ENCODE measurements at places on chromosomes 2 and 18.

DNA sequence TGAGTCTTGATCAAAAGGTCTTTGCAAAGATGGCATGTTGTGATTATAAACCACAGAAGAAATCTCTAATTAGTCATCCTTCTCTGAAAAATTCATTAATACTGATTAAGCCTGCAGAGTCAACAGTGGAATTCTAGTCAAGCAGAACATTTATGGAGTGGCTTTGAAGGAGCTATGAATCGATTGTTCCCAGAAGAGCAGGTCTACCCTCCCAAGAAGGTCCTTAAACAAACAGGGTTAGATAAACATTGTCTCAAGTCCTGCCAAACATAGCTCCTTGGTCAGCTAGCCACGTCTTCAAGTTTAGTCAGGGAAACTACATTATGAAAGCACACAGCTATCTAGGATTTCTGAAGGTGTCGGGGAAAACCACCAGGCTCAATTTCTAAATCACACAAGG lies 88.9 kb downstream of the ITGA4 start:
- DNase-seq = no peak

GRCh38 chr2:101790857-101791256 lies 93.3 kb downstream of the MAP4K4 start:
- no peak for DNase-seq

- peak; percentile 14 for DNase-seq
Measured at GRCh38 chr2:11945139-11946126, 199.0 kb downstream of the LPIN1 start.

GRCh38 chr18:23835506-23835905 lies 146.3 kb downstream of the LAMA3 start:
- DNase-seq = no peak

GRCh38 chr2:60214626-60214875 lies 338.9 kb downstream of the BCL11A start:
- no peak for DNase-seq

DNA sequence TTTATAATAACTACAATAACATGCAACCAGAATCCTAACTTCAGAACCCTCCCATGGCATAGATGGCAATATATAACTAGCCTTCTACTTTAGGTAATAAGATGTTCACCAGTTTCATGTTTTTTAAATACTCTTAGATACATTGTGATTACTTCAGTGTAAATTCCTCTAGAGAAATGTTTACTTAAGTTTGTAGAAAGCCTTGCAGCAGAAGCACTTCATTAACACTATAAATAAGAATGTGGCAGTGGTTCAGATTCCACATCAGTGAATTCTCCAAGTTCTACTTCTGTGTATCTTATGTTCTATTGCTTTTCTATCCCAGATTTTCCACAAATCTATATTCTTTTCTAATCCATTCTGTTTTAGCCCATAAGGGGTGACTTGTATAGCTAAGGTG lies 1.2 kb upstream of the RAD51AP2 start:
- no peak for DNase-seq

DNA sequence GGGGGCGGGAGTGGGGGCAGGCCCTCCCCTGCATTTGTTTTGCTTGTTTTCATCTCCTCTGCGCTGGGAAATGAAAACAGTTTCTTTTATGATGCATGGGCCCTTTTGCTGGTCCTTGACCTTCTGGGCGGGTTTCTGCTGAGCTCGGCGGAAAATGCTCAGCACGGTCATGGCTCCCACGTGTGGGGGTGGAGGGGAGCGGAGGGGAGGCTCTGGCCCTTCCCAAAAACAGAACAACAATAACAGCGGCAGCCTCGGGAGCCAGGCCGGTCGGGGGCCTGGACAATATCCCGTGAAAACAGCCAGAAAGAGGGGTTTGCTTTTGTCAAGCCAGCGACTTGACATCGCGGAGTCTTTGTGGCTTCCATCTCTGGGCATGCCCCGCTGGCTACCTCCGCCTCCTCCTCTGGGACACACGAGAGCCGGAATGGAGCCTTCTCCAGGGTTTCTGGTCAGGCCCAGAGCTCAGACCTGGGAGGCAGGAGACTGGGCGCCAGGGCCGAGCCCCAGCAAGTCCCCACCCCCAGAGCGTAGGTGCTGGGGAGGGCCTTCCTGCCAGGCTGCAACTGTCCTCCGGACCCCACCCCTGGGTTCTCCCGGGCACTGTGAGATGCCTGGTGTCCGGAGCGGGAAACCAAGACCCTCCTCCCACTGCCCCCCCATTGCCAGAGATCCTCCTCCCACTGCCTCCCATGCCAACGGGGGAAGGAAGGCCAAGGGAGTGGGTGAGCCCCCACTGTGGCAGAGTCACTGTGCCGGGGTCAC lies 35.9 kb upstream of the SNED1 start:
- no peak for DNase-seq

- no peak for DNase-seq
Measured at GRCh38 chr2:20223407-20224163, 1.3 kb downstream of the SDC1 start.

- no peak for DNase-seq
Measured at GRCh38 chr18:72637299-72637698, 93.2 kb upstream of the CBLN2 start.

DNA sequence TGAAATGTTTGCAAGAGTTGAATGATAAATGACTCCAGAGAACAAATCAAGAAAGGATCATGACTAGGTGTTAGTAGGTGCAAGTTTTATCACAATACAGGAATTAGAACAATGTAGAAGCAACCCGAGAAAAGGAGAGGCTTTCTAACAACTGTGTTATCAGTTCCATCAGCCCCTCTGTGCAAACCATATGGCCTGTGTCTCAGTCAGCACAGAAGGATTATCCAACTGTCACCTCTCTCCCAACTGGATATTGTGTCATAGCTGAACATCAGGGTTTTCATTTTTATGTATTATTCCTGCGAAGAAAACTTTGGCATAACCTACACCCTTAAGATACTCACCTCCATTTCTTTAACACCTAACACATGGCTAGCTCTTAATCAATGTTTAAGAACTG lies 321.6 kb upstream of the RND3 start:
- DNase-seq = no peak

GRCh38 chr2:64189167-64189566 lies 44.9 kb upstream of the PELI1 start:
- DNase-seq = no peak

- DNase-seq = no peak
Measured at GRCh38 chr2:209663139-209663538, 108.5 kb upstream of the UNC80 start.

GRCh38 chr18:34401775-34402174 lies 177.1 kb upstream of the NOL4 start:
- DNase-seq = no peak

DNA sequence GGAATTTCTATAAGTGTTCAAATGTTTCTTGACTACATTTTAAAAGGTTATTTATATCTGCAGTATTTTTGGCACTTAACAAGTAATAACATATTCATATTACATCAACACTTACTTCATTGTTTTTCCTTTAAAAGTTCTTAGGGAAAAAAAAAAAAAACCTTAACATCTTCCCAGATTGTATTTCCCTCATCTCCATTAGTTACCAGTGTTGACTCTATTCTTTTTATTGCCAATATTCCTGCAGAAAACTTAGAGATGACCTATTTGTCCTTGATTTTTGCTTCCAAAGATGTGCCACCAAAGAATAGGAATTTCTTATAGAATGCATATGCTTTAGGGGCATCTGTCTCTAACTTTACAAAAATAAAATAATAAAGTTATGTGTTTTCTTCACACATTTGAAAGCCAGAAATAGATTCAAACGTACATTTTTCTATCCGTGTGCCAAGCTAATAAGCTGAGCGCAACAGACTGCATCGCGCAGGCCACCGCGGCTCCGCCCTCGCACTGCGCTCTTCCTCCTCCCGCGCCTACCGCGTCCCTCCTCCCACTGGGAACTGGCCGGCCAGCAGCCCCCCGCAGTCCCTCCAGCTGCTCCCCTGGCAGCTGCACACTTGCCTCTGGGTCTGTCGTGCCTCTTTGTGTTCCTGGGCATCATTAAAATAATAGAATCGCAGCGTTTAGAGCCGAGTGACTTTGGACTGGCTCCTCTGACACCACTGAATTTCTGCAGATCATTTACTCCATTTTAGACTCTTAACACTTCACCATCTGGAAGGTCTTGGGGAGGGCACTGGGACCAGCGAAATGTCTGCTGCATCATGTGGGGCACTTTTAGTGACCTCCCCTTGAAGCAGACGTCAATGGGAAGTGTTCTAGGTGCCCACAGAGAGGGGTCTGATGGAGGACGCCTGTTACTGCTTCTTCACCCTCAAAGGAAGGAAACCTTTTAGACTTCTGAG lies 21.2 kb upstream of the NAB1 start:
- no peak for DNase-seq

GRCh38 chr2:107393516-107393915 lies 433.2 kb upstream of the RGPD4 start:
- DNase-seq = no peak

DNA sequence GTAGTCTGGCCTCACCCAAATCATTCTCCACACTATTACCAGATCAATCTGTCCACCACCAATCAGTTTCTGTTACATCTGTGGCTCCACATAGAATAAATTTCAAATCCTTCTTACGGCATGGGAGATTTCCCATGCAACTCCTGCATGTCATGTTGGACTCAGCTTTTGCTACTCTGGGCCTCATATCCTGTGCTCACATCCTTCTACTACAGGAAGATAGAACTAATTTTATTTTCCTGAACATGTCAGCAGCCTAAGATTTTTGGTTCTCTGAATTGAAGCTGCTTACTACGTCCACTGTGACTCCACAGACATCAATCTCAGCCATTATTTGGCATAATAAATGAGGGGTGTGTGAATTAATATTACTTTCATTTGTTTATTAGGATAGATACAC lies 181.1 kb downstream of the CCDC85A start:
- no peak for DNase-seq

DNA sequence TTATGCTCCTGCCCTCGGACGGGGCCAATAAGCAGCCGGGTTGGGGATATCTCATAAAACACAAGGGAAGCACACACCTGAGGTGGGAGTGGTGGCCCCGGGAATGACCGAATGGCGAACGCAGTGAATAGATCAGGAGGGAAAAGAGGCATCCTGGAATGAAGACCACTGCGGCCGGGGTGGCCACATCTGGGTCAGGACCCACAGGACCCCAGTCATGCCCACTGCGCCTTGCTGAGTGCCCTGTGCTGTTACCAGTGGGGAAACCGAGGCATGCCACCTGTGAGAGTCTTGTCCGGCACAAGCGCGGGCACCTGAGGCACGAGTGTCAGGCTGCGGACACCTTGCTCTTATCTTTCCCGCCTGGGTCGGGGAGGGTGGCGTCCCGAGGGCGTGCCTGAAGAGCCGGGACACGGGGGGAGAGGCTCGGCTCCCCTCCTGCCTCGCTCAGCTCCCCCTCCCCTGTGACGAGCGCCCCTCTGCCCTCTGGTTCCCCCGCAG lies 1.6 kb downstream of the PDCD1 start:
- DNase-seq = no peak

DNA sequence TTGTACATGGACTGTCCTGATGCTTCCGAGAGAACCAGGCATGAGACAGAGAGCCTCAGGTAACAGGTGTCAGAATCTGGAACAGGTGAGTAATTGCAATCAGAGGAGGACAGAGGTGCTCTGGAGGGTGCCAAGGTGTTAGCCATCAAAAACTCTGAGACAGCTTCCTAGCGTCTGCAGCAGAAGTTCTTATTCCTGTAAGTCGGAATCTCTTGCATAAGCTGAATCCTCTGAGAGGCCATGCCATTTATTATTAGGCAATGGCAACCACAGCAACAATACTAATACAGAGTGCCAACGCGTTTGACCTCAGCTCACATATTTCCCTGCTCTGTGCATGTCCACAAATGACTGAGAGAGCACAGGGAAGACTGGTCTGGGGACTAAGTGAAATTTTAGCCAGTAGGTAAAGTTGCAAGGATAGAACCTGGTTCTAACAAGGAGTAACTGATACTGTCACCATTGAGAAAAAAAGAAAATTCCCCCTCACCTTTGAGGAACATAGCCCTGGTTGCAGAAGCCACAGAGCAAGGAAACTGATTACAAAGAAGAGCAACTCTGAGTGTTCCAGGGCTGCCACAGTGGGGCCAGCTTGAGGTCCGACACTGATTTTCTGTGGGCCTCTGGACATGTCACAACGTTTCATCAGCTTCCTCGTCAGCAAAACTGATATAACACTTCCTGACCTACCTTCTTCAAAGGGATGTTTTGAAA lies 55.1 kb upstream of the ACSL3 start:
- DNase-seq = no peak

GRCh38 chr18:44025421-44025820 lies 655.3 kb upstream of the SETBP1 start:
- no peak for DNase-seq

DNA sequence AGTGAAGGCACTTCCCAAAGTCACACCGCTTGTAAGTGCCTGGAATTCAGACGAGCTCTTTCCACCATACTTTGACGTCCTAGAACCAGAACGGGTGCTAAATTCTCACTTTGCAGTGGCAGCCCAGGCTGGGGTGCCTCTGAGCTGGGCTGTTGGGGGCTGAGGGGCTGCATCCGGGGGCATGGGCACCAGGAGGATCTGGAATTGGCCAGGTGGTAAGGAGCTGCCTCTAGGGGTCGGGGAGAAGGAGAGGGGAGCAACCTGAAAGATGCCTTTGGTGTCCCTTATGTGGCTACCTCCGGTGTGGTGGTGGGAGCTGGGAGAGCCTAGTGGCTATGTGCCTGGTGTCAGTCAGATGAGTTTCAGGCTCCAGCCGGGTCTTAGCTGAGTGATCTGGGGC lies 7.1 kb downstream of the ATOH8 start:
- no peak for DNase-seq

DNA sequence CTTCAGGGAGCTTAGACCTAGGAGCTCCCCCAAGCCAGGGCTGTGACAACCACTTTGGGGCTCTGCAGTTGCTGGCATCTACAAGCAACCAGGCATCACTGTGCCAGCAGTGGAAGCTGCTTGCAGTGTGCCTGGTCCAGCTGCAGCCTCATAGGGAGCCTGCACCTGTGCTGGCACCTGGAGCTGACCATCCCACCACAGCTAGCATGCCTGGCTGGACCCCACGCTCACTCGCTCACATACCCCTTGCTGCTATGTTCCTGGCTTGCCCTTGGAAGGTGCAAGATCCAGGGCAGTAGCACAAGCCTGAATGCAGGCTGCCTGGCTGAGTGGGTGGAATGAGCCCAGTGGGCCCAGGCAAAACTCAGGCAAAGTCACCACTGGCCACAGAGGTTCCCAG lies 82.5 kb downstream of the ZNF804A start:
- no peak for DNase-seq

- no peak for DNase-seq
Measured at GRCh38 chr2:156199588-156199987, 132.9 kb downstream of the NR4A2 start.

DNA sequence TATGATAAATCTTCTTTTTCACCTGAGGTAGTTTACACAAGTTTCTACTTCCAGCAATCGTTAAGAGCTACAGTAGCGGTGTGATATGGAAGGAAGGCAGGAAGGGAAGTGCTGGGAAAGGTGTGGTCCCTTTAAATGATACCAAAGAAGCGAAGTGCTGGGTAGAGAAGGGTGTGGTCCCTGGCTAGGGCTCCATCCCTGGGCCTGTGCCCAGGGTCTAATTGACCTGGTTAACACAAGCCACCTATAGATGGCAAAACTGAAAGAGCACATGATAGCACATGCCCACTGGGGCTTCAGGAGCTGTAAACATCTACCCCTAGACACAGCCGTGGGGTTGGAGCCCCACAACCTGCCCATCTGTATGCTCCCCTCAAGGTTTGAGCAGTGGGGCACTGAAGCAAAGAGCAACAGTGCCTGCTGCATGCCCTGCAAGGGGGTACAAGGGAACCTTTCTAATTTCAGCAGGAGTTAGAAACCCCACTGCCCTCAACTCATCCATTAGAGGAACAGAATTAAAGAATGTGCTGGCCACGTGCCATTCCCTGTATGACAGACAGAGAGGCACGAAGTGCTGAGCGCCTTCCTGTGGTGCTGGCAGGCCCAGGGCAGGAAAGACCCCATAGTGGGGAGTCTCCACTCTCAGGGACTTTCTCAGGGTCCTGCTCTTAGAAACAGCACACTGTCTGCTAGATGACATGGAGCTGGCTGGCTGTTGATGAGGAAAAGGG lies 153.1 kb upstream of the LMAN1 start:
- DNase-seq = no peak

All from CD4-positive, alpha-beta T cell treated with Interleukin-17A for 1 hour (primary cell).